Aorta (tissue), 5 donors: ENCODE measurements at places on chromosomes 3 and 15.

GRCh38 chr3:41095702-41096101 lies 103.6 kb upstream of the CTNNB1 start:
- DNase-seq: no peak

DNA sequence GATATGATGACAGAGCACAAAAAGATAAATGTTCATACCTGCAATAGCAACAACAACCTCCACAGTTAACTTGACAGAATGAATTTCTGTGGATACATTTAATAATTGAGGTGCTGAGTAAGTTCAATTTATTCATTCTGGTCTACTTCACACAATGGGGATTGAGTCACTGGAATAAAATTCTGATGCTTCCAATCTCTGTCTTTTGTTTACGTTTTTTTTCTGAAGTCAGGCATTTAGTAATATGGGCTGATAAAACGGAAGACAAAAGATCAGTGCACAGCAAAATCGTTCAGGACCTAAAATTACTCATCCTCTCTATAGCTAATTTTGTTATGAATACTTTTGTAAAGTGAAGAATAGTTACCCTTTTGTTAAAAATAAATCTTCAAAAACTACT lies 565.9 kb upstream of the CCDC54 start:
- no peak for DNase-seq

DNA sequence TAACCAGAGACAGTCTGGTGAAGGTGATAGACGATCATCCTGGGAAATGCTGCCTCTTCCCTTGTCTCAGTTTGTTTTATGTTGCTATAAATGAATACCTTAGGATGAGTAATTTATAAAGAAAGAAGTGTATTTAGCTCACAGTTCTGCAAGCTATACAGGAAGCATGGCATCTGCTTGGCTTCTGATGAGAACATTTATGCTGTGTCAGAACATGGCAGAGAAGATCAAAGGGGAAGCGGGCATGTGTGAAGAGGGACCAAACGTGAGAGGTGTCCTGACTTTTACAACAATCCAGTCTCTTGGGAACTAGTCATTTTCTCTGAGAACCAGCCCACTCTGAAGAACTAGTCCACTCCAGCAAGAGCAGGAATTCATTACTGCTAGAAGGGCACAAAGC lies 9.6 kb downstream of the CMC1 start:
- no peak for DNase-seq

DNA sequence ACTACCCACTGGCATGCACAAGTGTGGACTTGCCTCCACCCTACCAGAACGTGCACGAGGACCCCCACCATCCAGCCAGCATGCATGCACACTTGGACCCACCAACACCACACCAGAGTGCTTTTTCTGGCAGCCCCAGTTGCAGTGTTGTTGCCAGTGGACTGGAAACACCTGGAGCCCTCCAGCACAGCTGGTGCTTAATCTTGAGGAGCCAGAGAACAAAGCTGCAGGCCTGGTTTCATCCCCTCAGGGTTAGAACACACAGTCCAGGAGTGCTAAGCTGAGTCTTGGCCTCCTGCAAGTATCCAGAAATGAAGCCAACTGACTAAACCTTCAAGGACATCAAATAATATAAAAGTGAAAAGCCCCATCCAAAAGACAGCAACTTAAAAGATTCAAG lies 888.0 kb downstream of the NTRK3 start:
- no peak for DNase-seq

GRCh38 chr3:134155446-134155845 lies 95.2 kb downstream of the RYK start:
- no peak for DNase-seq
